ENCODE measurements at places on chromosomes 12 and 14.

DNA sequence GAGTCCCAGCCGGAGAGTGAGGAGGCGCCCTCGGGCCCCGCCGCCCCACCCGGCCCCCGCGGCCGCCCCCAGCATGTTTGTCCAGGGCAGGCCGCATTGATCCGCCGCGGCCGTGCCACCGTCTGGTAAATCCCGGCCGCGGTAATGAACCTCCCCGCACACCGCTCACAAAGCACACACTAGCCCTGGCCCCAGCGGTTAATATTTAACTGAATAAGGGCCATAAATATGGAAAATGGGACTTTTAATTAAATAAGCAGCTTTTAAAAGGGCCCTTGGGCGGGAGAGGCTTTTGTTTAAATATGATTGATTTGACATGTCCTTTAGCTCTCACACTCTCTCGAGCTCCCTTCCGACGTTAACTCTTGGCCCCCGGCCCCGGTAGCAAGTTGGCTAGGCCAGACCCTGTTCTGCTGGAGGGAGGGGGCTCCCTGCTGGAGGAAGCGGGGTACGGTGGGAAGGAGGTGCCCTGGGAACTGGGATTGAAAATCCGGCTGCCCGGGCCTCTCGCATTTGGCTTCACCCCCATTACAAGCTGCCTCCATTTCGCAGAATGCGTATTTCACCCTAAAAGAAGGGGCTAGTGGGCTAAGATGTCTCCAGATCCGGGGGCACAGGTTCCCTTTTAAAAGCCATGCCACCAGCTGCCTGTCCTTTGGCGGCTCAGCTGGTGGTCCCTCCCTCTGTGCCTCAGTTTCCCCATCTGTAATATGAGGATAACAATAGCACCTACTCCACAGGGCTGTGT lies 199.8 kb downstream of the RBM19 start:
- no peak for DNase-seq

- DNase-seq, result no peak
These were observed 108.7 kb downstream of the SYT10 start for GRCh38 chr12:33330940-33331339.

- DNase-seq, result no peak
These were observed 33.7 kb upstream of the TTC7B start for GRCh38 chr14:90849787-90850444.

GRCh38 chr12:105980085-105980484 lies 158.7 kb downstream of the NUAK1 start:
- no peak for DNase-seq

DNA sequence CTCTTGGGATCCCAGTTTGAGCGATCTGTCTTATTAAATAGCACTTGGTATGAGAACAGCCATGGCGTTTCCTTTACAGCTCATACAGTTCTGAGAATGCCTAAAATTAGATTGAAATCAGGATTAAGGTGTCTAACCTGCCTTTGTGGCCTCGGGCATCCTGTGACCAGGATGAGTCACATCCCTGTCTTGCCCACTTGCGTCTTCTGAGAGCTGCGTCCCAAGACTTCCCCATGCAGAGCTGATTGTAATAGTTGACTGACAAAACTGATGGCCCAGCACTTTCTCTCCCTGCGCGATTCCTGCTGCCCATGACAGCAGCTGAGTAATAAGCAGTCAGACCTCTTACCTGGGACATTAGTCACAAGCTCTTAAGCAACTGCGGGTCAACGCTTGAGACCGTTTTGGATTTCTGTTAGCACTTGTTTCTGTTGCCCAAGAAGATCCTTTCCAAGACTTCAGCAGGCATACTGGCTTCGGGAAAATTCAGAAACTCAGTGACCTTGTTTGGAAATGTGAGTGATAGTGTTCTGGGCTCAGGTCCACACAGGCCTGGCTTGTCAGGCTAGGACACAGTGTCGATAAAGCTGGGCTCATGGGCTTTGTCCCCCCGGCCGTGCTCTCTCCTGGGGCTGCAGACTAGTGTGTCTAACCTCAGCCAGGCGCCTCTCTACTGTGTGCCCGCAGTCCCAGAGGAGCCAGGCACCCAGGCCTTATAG lies 169.9 kb upstream of the HIF1A start:
- DNase-seq, result peak; percentile 91

- DNase-seq, result no peak
These were observed 88.1 kb upstream of the WSCD2 start for GRCh38 chr12:108040947-108041346.

GRCh38 chr14:29868000-29868399 lies 59.6 kb downstream of the PRKD1 start:
- DNase-seq, result no peak

DNA sequence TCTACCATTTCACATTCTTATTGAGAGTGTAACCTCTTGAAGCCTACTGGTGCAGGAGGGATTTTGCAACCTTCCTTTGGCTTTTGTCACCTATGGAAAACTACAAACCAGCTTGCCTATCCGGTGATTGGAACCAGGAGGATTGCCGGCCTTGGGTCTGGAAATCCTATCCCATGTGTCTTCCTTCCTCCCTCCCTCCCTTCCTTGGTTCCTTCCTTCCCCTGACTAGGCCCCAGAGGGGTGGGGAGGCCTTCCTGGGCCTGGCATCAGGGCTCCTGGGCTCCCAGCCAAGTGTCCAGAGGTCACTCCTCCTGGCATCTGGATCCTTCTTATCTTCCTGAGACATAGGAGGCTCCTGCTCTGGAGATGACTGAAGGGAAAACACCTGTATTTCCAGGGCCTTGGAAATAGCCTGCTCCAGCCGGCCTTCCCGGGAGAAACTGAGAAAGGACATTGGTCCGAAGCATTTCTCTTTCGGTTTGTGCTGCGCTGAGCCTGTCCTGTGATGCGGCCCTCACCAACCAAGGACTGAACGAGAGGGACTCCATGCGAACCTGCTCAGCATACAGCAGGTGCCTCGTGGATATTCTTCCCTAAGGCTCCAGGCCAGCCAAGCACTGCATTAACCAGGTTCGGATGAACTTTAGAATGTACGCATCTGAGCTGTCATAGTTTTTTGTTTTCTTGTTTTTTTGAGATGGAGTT lies 43.4 kb downstream of the PSMA6 start:
- peak; percentile 21 for DNase-seq

DNA sequence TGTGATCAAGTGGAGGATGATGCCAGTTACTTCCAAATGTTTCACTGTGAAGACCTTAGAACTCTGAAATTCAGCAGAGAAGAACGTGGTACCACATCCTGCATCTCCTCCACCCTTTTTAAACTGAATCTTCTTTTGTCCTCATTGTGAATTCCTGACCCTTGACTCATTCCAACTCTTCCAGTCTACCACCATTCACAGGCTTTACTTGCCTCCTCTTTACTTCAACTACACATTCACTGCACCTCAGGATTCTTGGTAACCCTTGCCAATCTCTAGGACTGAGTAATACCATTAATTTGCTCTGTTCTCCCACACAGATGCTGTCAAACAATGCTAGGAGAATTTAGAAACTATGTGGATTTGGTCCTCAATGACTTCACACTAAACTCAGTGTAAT lies 37.3 kb downstream of the PPP1R12A start:
- DNase-seq, result peak; percentile 95

GRCh38 chr12:6959058-6959804 lies 8.1 kb downstream of the PTPN6 start:
- no peak for DNase-seq

DNA sequence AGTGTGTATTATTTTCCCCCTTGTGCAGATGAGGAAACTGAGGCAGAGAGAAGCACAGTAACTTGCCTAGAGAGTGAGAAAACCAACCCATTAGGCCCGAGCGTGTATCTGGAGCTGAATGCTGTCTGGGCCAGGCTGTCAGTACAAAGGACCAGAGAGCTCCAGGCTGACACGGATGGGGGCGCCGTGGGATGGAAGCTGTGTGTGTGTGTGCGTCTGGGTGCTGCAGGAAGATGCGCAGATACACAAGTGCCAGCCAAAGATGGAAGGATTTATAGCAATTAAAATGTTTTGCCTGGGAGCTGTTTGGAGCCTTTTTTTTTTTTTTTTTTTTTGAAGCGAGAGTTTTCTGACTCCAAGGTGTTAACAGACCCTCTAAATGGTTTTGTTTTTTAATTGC lies 53.7 kb upstream of the GPATCH2L start:
- no peak for DNase-seq

All from fibroblast of mammary gland (primary cell).